ENCODE measurements at places on chromosomes 3 and 15.

- no peak for DNase-seq
Observed at GRCh38 chr15:74466570-74466969, 5.6 kb upstream of the UBL7 start.

DNA sequence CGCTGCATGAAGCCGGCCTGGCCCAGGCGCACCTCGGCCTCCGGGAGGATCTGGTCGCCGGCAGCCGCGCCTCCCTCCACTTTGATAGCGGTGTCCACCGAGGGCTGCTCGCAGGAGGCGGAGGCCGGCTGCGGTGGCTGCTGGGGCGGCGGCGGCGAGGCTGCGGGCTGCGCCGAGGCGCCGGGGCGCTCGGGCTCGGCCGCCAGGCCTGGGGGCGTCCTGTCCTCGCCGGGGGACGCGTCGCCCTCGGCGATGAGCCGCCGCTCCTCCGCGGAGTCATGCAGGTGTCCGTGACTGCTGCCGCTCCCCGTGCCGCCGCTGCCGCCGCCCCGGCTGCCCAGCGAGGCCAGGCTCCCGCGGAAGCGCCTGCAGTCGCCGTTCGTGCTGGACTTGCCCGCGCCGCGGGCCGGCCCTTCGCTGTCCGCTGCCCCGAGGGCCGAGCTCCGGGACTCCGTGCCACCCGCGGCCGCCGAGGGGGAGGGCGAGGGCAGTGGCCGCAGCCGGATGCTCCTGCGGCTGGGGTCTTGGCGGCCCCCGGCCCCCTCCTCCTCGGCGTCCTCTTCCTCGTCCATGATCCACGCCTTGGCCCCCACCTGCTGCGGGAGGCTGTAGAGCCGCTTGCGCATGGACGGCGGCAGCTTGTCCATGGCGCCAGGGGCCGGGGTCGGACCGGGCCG is 996 bp downstream of the HCN4 start:
- DNase-seq: no peak

DNA sequence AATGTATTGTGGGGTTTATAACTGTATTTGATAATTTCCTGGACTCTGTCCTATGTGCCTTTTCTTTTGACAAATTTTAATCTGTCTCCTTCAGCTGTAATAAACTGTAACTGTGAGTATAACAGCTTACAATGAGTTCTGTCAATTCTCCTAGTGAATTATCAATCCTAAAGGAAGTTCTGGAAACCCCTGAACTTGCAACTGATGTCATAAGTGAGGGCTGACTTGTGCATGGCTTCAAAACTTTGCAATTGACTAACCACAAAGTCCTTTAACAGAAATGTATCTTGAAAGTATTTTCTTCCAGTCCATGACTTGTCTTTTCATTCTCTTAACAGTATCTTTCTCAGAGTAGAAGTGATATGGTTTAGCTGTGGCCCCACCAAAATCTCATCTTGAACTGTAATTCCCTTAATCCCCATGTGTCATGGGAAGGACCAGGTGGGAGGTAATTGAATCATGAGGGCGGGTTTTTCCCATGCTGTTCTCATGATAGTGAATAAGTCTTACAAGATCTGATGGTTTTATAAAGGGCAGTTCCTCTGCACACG is 108.3 kb downstream of the TFDP2 start:
- DNase-seq: peak; percentile 5

GRCh38 chr3:30691249-30691880 is 85.0 kb downstream of the TGFBR2 start:
- DNase-seq: no peak

DNA sequence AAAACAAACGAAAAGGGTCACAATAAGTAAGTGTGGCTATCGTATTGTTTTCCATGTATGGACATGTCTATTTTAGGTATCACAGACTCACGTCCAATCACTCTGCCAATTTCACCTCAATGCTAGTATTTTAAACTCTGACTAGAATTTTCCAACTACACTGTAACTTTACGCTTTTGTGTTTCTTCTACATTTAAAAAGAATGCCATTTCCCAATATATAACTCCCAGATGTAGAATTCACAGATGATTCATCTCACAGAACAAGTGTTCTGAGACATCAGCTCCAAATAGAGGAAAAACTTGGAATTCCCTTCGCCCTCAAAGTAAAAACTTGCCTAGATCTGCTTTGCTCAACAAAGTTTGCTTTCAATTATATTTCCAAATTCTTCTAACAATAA is 14.2 kb downstream of the LRIG1 start:
- peak; percentile 85 for DNase-seq

- no peak for DNase-seq
Observed at GRCh38 chr15:54660356-54660755, 536.4 kb downstream of the RSL24D1 start.

DNA sequence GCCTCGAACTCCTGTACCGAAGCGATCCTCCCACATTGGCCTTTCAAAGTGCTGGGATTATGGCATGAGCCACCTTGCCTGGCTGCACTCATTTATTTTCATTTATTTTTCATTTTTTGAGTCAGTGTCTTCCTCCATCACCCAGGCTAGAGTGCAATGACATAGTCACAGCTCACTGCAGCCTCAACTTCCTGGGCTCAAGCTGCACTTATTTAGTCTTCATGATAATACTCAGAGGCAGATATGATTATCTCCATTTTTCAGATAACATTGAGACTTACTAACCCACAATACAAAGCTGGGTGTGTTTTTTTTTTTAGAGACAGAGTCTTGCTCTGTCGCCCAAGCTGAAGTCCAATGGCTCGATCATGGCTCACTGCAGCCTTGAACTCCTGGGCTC is 10.0 kb downstream of the PRKCI start:
- DNase-seq: no peak

DNA sequence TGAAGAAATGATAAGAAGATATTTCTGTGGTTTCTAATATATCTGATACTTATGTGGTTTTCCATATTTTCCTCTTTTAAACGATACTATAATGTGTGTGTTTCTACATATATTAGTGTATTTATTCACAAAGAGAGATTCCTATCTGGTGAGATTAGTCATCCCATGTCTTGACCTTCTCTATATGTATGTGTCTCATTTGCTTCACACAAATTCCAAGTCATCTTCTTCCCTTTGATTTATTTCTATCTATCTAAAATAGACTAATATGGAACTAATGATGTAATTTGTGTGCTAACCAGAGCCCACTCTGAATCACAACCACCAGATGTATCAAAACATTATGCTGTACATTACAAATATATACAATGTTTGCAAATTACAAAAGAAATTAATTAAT is 154.7 kb upstream of the KCNMB2 start:
- peak; percentile 71 for DNase-seq

DNA sequence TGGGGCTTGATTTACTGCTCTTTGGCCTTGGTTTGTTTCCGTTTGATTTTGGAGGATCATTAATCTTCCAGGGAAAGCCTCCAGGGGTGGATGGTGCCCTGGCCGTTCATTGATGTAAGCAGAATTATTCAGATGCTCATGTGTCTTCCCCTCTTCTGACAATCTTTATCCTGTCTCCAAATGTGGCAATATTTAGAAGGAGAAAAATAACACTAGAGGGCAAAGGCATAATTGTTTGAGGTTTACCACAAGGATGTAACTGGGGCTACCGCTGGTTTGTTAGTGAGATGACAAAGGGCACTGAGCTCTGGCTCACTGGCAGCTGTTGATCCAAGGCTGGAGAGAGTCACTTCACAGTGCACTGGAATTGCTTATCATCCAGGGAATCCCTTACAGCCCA is 18.2 kb upstream of the PLCL2 start:
- DNase-seq: peak; percentile 72

- DNase-seq: no peak
Observed at GRCh38 chr3:183099838-183100204, 525 bp upstream of the MCCC1 start.
